CD4-positive, alpha-beta T cell treated with Interleukin-2 at 100 ng/mL for 4 hours (primary cell): ENCODE measurements at places on chromosomes 3 and 15.
A peak's percentile ranks its signal among the peaks of the same experiment; 100 is the strongest.

DNA sequence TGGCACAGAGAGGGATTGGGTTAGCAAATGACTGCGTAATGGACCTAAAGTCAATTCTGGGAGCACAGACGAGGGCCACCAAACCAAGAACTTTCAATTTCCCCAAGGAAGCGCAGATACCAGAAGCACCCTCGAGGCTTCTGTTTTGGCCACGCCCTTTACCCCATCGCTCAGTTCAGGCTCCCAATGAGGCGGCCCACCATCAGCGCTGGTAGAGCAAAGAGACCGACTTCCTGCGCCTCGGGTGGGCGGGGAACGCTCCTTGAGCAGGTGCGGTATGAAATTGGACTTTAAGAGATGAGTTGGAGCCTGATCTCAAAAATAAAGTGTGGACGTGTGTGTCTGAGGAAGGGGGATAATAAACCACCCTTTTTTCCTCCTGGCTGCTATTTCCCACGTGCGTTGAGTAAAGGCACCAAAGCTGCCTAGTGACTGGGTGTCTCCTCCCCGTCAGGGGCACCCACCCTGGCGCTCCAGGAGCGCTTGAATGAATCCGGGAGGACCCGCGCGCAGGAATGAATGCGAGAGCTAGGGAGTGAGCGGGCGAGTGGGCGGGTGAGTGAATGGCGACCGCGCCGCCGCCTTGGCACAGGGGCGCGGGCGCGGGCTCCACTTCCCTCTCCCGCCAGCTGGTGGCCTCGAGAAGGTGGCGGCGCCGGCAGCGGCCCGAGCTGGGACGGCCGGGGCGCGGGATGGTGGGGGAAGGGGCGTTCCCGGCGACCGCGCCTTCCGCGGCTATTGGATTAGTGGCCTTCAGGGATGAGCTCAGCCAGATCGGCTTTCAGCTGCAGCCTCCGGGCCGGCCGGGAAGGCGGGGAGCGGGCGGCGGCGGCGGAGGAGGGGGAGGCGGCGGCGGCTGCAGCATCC, at the start of gene SPSB4:
Gene SPSB4 (plus strand): TSS at position 772 of the 867 bp plus-strand sequence. CDS start 14,758 bp downstream, outside the sequence.
- DNase-seq: no peak

GRCh38 chr3:20054549-20054987, 14.3 kb downstream of the KAT2B start:
- DNase-seq: peak; percentile 96

- DNase-seq: no peak
Observed at GRCh38 chr3:55061720-55062034, 133.8 kb upstream of the LRTM1 start.

DNA sequence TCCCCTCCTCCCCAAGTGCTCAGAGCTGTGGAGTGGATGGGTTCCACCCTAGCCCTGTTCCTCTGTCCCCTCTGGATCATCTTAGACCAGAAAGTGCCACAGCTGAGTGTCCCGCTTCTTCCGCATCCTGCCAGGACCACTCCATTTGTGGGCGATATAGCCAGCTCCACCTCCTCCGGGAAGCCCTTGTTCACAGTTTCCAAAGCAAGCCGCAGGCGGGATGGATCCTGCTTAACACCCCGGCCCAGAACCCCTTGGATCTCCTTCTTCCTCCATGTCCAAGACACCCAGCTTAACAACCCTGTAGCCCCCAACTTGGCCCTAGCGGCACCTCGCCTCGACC, 490 bp upstream of the ALAS1 start:
- DNase-seq: no peak

- DNase-seq: no peak
Observed at GRCh38 chr15:99970891-99971430, 237.7 kb upstream of the LYSMD4 start.

GRCh38 chr3:112097378-112097777, 11.2 kb downstream of the C3orf52 start:
- peak; percentile 19 for DNase-seq

GRCh38 chr3:147415286-147415685, 6.1 kb downstream of the ZIC1 start:
- DNase-seq: no peak

- no peak for DNase-seq
Observed at GRCh38 chr3:128446821-128447220, 19.9 kb downstream of the DNAJB8 start.

GRCh38 chr15:37125143-37125542, 24.8 kb upstream of the MEIS2 start:
- DNase-seq: no peak

DNA sequence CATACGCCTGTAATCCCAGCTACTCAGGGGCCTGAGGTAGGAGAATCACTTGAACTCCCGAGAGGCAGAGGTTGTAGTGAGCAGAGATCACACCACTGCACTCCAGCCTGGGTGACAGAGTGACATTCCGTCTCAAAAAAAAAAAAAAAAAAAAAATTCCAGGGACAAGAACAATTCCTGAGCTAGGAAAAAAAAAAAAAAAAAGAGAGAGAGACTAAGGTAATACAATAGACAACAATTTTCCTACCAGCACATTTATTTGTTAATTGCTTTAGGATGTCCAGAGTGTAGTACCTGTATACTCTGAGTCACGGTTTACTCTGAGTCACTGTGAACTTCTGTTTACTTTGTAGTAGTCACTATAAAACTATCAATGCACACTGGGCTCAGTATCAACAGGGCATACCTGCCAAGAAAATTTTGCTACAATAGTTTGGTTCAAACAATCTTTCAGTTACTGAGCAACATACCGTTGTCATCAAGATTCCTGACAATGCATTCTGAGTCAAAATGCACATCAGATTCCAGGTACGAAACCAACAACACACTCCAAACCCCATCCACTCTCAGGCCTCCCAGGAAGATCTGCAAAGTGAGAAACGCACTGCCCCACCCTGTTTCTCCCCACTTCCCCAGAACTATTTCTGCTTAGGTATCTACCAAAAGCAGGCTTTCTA, 28.3 kb downstream of the IGF2BP2 start:
- DNase-seq: no peak

DNA sequence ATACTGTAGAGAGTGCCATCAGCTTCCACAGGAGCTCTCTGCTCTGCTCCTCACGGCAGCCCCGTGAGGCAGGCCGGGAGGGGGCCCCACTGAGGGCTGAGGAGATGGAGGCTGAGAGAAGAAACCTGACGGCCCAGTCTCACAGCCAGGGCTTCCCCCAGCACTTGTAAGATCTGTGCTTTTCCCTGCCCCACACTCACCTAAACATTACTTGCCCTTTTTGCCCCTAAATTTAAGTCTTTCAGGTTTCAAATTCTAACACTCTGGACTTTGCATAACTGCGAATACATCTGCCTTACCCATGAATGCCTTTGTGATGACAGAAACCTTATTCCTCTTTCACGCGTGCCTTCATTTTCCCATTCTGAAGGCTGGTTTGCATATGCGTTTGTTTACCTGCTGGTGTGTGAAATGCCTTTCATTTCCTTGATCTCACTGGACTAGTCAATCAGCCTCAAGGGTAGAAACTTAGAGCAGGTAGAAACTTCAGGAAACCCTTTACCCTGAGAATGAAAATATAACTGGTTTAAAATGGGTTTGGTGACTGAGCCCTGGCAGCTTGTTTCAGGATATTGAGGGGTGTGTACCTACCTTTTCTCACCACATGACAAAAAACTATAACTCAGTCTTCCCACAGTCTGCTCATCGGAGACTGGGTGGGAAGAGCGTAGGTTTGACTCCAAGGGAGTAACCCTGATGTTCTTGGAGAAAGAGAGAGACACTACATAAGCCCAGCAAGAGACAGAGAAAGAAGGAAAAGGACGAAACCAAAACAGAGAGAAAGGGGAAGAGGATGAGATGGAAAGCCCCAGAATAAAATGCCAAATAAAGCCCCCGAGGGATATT, 20.1 kb downstream of the SLC12A8 start:
- no peak for DNase-seq

DNA sequence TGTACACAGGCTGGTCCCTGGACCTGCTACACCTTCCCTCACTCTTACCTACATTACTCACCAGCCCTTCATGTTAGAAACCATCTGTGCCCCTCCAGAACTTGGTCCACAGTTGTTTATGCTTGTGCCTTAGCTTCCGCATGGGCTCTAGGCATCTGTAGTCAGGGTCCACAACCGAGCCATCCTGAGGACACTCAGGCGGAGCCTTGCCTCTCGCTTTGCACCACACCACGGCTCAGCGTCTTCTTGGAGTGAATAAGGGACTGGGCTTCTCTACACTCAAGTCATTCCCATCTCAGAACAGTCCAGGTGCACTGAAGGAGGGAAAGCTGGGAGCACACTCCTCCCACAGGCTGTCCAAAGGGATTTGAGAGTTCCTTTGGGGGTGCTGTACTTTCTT, 97.8 kb downstream of the HMG20A start:
- no peak for DNase-seq
